ENCODE measurements at places on chromosomes 11 and 22.

- DNase-seq = no peak
- no peak overlapping the region for H3K27ac ChIP-seq
- no peaks in the 10 kb centered on the region for H3K36me3 ChIP-seq
- H3K4me1 ChIP-seq = 0 out of 2 replicates have a peak, but pooled peaks cover 5% of the 10 kb centered on the region
- H3K27me3 ChIP-seq = no peaks in the 10 kb centered on the region
These were observed 81.7 kb downstream of the CCDC34 start for GRCh38 chr11:27281276-27281675.

GRCh38 chr11:7749456-7749855 lies 43.2 kb upstream of the OVCH2 start:
- no peak overlapping the region for H3K27ac ChIP-seq
- H3K27me3 ChIP-seq = no peaks in the 10 kb centered on the region
- no peaks in the 10 kb centered on the region for H3K36me3 ChIP-seq

GRCh38 chr22:38766076-38766777 lies 10.4 kb upstream of the SUN2 start:
- no peaks in the 10 kb centered on the region for H3K4me1 ChIP-seq
- no peak overlapping the region for H3K4me3 ChIP-seq
- DNase-seq = peak; percentile 35
- H3K27ac ChIP-seq = no peak overlapping the region

DNA sequence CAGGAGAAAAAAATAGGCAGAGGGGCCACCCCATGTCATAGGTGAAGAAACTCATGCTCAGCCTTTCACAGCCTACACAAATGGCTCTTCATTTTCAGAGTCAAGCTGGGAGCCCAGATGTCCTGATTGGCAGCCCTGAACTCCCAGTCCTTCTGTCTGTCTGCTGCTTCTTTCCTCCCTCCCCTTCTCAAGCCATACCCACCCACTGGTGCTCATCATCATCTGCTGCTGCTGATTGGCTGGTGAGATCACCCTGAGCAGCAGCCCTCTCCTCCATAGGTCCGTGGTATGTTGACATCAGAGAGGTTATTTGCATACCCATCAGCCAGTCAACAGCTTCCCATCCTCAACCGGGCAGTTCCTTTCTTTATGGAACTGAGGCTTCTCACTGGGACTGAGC lies 46.1 kb upstream of the PRDM11 start:
- peaks cover 5% of the 10 kb centered on the region for H3K4me1 ChIP-seq
- H3K27ac ChIP-seq = no peak overlapping the region
- no peaks in the 10 kb centered on the region for H3K36me3 ChIP-seq
- H3K27me3 ChIP-seq = no peaks in the 10 kb centered on the region
- DNase-seq = peak; percentile 49

DNA sequence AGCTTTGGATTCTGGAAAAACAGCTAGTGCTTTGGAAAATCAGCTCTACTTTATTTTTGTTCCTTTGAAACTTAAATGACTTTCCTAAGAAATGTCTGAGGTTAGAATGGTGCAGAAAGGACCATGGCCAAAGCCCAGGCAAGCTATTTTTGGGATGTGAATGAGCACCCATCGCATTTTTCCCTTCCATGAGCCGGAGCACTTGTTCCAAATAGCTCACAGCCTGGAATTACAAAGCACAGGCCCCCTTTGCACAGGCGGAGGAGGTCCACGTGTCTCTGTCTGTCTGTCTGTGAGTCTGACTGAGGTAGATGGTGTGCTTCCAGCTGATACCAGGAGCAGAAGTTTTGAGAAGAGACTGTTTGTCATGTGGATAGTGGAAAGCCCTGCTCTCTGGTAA lies 50.7 kb downstream of the MICAL2 start:
- no peak overlapping the region for H3K4me3 ChIP-seq
- H3K4me1 ChIP-seq = peaks cover 19% of the 10 kb centered on the region
- no peak for DNase-seq
- no peaks in the 10 kb centered on the region for H3K36me3 ChIP-seq

GRCh38 chr22:40757071-40757470 lies 62.1 kb downstream of the SLC25A17 start:
- 0 out of 2 replicates have a peak overlapping the region, but pooled peaks have one; percentile 5 for H3K27ac ChIP-seq
- H3K36me3 ChIP-seq = no peaks in the 10 kb centered on the region
- DNase-seq = no peak
- no peak overlapping the region for H3K4me3 ChIP-seq
- H3K27me3 ChIP-seq = no peaks in the 10 kb centered on the region

DNA sequence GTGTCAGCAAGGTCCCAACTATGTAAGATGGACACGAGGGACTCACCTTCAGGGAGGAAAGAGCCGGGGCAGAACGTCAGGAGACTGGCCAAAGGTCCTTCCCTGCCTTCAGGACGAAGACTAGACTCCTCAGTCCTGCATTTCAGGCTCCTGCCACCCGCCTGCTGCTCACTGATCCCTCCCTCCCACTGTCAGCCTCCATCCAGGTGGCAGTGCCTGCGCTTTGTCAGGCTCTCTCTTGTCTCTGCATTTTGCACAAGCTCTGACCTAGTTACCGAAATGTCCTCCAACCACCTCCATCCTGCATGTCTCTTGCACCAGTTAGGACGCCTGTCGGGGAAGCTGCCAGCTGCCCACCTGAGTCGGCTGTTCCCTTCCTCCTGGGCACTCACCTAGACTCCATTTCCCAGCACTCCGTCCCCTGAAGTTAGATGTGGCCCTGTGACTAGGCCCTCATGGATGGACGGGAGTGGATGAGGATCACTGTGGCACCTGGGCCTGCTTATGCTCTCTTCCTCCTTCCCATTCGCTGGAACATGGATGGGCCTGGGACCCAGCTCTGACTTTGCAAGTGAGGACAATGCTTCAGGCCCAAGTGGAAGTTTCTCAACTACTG lies 8.0 kb downstream of the B3GNT6 start:
- H3K36me3 ChIP-seq = no peaks in the 10 kb centered on the region
- H3K4me1 ChIP-seq = peaks cover 3% of the 10 kb centered on the region
- no peaks in the 10 kb centered on the region for H3K27me3 ChIP-seq
- H3K4me3 ChIP-seq = no peak overlapping the region
- no peak overlapping the region for H3K27ac ChIP-seq

DNA sequence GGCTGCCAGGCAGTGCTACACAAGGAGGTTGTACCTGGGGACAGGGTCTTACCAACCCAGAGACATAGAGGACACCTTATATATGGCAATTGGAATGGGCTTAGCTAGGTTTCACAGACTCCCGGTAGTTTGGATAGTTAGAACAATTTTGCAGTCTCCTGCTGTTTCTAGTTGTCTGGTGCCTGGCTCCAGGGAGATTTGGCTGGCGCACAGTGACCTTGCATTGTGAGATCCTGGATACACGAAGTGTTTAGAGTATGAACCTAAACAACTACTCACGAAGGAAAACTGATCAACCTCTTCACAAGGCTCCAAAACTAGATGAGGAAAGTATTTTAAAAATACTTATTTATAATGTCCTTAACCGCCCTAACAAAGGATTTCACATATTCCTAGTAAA lies 614.7 kb downstream of the FAM181B start:
- H3K4me3 ChIP-seq = no peak overlapping the region
- no peaks in the 10 kb centered on the region for H3K36me3 ChIP-seq
- no peak for DNase-seq
- H3K27ac ChIP-seq = no peak overlapping the region

GRCh38 chr11:103031834-103032233 lies 60.1 kb downstream of the DCUN1D5 start:
- DNase-seq = no peak
- no peaks in the 10 kb centered on the region for H3K27me3 ChIP-seq
- H3K36me3 ChIP-seq = no peaks in the 10 kb centered on the region
- no peak overlapping the region for H3K27ac ChIP-seq
- H3K4me1 ChIP-seq = no peaks in the 10 kb centered on the region
- no peak overlapping the region for H3K4me3 ChIP-seq

- H3K4me3 ChIP-seq = no peak overlapping the region
- H3K36me3 ChIP-seq = no peaks in the 10 kb centered on the region
- DNase-seq = peak; percentile 36
- H3K27ac ChIP-seq = no peak overlapping the region
- H3K4me1 ChIP-seq = no peaks in the 10 kb centered on the region
These were observed 12.7 kb downstream of the C11orf91 start for GRCh38 chr11:33687733-33688479.
